ENCODE measurements at places on chromosomes 2 and 18.

- DNase-seq = no peak
Observed at GRCh38 chr2:207546822-207547221, 17.1 kb downstream of the CREB1 start.

DNA sequence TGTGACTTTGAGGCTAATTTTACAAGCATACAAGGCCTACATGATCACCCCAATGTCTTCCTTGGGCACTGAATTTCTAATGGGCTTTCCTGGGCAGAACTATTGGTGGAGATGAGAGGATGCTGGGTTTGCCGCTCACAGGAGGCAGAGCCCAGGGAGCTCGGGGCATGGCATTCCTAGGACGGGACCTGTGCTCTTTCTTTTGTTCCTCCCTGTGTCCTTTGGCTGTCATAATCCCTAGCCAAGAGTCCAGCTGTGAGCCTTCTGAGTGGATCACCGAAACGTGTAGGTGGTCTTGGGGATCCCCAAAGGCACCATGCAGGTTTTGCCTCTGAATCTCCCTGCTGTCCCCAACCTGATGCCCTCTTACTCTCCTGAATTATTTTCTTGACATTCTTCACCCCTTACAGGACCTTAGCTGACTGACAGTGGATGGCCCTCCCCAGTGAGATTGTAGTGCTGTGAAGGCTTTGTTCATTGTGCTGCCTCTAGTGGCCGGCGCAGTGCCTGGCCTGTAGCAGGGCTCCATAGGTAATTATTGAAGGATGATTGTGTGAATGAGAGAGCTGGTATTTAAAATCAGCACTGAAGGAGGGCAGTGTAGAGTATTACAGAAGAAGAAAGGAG, 221.9 kb downstream of the ZNF407 start:
- no peak for DNase-seq

GRCh38 chr18:48376406-48376805, 32.8 kb downstream of the ZBTB7C start:
- no peak for DNase-seq

- no peak for DNase-seq
Observed at GRCh38 chr18:25334588-25334987, 17.4 kb downstream of the ZNF521 start.

GRCh38 chr18:69588301-69588700, 187.6 kb downstream of the DOK6 start:
- DNase-seq = no peak

GRCh38 chr18:8264861-8265411, 344.3 kb upstream of the RAB12 start:
- peak; percentile 66 for DNase-seq

DNA sequence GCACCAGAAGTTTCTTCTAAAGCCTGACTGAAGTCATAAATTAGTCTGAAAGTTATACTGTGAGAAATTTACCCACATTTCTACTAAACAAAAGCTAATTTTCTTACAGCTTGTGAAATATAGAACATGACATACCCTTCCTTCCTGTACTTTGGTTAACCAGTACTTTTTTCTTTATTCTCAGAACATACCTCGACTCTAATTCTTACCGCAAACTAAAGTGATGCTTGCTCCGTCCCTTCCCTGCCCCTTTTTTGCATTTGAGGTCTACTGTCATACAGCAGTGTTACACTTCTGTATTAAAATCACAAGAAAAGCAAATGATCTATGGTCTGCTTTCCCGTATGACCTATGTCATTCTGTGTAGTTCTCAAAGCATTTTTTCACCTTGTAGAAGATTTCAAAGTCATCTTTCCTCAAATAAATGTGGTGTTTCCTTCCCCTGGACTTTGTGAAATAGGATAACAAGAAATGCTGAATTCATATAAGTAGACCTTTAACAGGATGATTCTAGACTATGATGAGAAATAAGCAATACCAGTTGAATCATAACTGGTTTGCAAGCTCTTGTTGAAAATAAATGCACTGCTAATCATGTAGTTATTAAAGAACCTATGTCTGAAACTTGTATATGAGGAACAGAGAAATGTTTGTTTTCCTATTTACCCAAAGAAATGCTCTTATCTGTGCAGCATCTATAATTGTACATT, 30.4 kb downstream of the CYTIP start:
- no peak for DNase-seq

DNA sequence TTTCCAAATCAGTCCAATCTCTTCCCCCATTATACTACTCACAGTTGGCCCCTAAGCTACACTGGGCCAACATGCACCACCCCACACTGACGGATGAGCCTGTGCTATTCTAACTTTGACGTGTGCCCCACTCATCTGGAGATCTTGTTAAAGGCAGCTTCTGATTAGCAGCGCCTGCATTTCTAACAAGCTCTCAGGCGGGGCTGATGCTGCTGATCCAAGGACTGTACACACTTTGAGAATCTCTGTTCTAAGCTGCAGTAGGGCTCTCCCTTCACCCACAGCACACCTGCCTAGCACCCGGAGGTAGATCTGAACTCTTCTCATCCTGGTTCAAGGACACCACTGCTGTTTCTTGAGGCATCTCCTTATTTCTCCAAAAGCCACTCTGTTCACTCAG, 200.7 kb downstream of the SLC4A3 start:
- no peak for DNase-seq

GRCh38 chr2:32699151-32699550, 71.3 kb downstream of the TTC27 start:
- DNase-seq = no peak

DNA sequence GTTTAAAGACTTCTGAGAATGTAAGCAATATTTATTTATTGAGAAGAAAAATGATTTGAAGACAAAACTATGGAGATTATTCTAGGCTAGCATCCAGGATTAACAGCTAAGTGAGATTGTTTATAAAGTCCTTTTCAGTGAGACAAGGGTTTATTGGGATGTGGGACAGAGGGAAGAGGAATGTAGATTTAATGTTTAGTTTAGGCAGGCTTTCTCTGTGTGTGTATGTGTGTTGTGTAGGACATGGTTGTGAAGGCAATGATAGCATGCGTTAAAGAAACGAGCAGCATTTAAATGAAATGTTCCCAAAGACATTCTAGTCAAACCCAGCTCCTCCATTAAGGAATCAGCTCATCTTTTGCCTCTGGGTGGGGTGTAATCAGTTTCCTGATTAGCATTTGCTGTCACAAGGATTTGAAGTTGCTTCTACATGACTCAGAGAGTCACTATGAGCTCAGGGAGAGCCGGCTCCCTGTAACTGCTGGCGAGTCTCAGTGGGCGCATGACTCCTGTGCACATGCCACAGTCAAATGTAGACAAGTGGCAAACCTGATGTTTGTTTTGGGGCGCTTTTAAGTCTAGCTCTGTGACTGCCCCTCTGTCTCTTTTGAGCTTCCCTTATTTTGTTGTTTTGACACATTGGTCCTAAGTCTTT, 442.2 kb upstream of the CELF4 start:
- no peak for DNase-seq

- no peak for DNase-seq
Observed at GRCh38 chr2:145939949-145940348, 1420.0 kb upstream of the ZEB2 start.

GRCh38 chr2:225763711-225764110, 364.2 kb downstream of the NYAP2 start:
- no peak for DNase-seq

GRCh38 chr2:44103639-44104038, 65.0 kb upstream of the PPM1B start:
- DNase-seq = no peak

All from femur (tissue), 1 donor.